Iris pigment epithelial cell (primary cell): ENCODE measurements at places on chromosomes 4 and X.

DNA sequence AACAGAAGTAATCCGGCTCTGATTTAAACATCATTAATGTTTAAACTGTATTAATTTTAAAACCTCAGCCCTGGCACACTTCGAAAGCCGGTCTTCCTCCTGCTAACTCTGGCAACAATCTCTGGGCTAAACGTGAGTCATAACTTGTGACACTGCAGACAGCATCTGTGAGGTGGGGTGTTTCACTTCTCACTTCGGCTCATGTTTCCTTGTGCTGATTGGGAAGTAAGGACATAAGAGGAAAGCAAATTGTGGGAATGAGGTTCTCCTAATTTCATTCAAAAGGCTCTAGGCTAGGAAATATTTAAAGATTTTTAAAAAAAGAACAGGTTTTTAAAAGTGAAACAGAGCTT lies 139.9 kb upstream of the USP9X start:
- DNase-seq = peak; percentile 85

DNA sequence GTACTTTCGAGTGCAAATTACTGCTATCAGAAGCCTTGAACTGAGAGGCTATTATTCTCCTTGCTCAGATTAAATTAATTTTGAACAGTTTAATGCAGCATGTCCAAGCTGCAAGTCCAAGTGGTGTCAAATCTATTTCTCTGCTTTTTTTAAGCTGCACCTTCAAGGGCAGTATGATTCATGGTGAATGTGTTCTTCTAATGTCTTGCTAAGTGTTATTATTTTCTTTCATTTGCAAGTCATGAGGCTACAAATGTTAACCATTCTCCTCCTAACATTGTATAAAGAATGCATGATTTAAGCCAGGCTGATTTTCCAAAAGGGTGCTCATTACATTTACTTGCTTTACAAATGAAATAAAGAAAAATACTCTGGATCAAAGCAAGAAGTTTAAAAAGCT lies 200.4 kb downstream of the TEX13C start:
- DNase-seq = no peak

- DNase-seq = no peak
Observed at GRCh38 chr4:7136351-7136750, 56.0 kb upstream of the SORCS2 start.

DNA sequence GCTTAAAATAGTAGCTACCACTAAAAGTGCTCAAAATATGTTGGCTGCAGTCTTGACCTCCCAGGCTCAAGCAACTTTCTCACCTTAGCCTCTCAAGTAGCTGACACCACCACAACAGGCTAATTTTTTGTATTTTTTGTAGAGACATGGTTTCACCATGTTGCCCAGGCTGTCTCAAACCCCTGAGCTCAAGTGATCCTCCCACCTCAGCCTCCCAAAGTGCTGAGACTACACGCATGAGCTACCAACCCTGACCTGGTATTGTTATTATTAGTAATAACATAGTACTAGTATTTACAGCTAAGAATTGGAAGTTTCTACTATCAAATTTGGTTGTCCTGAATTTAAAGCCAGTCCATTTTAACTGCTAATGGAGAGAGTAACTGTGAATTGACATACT lies 18.0 kb downstream of the STAP1 start:
- DNase-seq = no peak

GRCh38 chrX:35406386-35406785 lies 391.8 kb upstream of the MAGEB16 start:
- no peak for DNase-seq

DNA sequence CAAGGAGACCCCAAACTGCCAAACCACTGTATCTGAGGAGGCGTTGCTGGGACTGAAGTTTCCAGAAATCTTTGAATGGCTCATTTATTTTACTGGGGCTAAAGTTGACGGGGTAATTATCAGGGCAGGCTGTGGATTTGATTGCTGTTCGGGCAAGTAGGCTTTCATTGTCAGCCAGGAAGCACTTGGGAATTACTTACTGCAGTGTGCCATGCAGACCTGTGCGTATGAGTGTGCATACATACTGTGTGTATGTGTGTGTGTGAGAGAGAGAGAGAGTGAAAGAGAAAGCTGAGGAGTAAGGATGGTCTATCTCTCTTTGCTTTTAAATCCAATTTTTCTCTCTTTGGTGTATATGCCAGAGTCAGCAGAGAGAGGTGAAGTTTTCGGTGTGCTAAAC lies 122.7 kb downstream of the NPNT start:
- no peak for DNase-seq

DNA sequence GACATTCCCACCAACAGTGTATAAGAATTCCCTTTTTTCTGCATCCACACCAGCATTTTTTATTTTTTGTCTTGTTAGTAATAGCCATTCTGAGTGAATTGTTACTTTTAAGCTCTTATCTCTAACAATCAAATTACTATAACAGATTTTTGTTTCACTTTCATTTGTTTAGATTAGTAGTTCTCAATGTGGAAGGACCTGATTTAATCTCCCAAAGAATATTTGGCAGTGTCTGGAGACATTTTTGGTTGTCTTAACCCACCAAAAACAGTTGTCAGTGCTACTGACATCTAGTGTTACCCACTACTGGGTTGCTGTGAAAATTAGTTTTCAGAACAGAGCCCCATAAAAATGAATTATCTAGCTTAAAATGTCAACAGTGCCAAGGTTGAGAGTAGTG lies 37.9 kb downstream of the RUFY3 start:
- DNase-seq = peak; percentile 22

- DNase-seq = peak; percentile 74
Observed at GRCh38 chr4:184811526-184812198, 14.1 kb downstream of the ACSL1 start.

GRCh38 chrX:116596010-116596409 lies 133.2 kb upstream of the CT83 start:
- DNase-seq = no peak

GRCh38 chrX:95101851-95102390 lies 1427.9 kb downstream of the FAM133A start:
- DNase-seq = no peak

DNA sequence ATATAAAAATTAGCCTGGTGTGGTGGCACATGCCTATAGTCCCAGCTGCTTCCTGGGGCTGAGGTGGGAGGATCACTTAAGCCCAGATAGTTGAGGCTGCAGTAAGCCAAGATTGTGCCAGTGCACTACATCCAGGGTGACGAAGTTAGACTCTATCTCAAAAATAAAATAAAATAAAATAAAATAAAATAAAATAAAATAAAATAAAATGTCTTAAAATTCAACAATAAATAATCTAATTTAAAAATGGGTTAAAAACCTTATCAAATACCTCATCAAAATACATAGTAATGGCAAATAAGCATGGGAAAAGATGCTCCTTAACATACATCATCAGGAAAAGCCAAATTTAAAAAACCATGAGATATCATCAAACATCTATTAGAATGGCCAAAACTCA lies 760.2 kb upstream of the AGA start:
- DNase-seq = no peak

- DNase-seq = peak; percentile 29
Observed at GRCh38 chr4:7719354-7720174, 220.1 kb downstream of the AFAP1 start.

DNA sequence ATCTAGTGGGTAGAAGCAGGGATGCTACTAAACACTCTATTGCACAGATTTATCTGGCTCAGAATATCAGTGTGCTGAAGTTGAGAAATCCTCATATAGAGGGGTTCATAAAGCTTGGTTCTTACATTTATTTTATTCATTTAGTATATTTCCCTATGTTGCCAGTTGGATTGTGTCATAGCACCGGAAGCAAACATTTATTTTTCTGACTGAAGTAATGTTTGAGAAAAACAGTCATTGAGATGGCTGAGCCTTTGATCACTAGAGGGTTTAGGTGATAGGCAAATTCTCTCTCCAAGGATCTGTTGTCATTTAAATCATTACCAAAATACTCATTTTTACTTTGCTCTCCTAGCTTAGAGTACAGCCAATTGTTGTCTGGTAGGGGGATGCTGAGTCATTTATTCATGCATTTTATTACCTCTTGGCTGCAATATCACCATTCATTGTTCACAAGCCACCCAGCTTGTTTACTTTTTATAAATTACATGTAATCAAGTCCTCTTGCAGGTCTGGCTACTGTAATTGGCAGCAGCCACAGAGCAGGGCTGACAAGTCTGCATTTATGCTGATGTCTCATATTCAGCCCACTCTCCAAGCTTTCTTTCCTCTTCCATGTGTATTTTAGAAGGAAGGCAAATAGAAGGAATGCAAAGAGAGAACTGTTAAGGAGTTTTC lies 15.2 kb downstream of the GAB1 start:
- no peak for DNase-seq

DNA sequence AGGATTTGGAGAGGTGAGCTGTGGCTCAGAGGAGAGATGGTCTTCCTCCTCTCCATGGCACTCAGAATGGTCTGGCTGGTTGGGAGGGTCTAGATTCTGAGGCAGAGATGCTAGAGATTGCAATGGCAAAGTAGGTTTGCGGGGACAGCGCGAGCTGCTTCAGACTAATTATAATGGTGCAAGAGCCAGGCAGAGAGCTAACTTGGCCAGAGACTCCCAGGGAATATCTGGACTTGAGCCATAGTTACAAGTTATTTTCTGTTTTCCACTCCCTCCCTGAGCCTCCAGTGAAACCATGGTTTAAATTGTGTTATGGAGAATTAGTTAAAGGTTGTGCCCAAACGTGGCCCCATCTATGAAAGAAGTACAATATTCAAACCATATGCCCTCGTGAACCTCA lies 44.7 kb upstream of the ELF2 start:
- DNase-seq = no peak

- peak; percentile 6 for DNase-seq
Observed at GRCh38 chr4:163164591-163164990, 2.1 kb downstream of the NAF1 start.

DNA sequence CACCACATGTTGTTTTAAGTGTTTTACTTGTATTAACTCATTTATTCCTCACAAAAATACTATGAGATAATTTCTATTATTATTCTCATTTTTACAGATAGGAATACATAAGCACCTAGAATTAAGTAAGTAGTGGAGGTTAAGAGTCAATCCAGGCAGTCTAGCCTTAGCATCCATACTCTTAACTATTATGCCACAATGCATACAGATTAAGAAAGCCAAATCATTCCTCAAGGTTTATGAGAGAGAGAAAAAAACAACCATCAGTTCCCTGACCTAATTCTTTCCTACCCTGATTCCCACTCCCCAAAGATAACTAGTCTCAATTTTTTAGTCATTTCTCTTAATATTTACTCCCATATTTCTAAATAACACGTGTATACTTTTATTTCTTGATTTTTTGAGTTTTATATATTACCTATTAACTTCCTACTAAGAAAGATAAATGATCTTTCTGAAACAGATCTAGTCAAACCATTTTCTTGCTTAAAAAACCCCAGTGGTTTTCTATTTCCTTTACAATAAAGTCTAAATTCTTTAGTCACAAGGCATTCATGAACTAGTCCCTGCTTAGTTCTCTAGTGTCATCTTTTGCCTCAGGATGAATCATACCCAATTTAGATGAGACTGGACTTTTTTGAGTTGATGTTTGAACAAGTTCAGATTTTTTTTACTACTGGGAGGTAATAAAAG lies 16.0 kb downstream of the UBA6 start:
- DNase-seq = peak; percentile 56

- DNase-seq = peak; percentile 11
Observed at GRCh38 chr4:82050796-82051195, 323.0 kb downstream of the HNRNPD start.

DNA sequence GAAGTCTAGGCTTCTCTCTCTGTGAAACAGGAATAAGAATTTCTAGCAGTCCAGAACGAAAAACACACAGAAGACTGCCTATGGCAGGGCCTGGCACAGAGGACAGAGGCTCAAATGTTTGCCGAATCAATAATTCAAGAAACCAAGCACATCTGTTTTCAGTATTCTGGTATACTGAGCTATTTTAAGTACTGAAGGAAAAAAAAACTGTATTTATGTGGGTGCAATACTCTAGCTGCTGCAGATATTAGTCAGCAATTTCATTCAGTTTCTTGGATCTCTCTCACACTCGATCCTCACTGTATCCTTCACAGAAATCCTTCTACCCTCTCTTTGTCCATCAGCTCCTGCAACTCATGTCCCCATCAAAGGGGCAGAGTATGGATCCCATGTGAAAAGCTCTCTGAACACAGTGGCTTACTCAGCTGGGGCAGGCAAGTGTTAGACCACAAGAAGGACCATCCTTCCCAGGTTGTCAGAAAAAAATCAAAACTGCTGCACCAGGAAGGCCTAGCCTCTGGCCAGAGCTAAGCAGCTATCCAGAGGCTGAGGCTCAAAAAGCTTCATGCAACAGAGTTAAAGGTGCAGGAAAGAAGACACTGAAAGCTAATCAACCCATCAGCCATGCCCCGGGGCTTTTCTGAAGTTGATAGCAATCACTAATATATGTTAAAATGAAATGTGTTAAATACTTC lies 9.1 kb upstream of the USO1 start:
- peak; percentile 54 for DNase-seq

- DNase-seq = no peak
Observed at GRCh38 chr4:54716478-54717065, 58.8 kb downstream of the KIT start.

- peak; percentile 57 for DNase-seq
Observed at GRCh38 chr4:159298502-159298901, 195.6 kb downstream of the RAPGEF2 start.

GRCh38 chr4:188485906-188486305 lies 346.7 kb downstream of the TRIML1 start:
- DNase-seq = no peak

DNA sequence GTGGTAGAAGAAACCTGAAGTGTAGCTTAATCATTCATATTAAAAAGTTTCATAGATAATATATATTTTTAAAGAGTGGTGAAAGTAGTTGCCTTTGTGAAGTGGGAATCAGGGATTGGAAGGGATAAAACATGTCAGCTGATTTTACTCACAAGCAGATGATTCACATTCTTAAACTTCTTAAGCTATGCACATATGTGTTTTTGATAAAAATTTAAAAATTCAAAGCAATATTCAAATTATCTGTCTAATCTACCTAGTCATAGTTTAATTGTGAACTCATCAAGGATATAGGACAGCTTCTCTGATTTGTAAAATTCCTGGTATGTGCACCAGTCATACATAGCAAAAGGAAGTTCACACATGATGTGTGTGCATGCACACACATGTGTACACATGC lies 520.6 kb upstream of the PITX2 start:
- no peak for DNase-seq

GRCh38 chrX:20418379-20419150 lies 151.9 kb upstream of the RPS6KA3 start:
- no peak for DNase-seq

DNA sequence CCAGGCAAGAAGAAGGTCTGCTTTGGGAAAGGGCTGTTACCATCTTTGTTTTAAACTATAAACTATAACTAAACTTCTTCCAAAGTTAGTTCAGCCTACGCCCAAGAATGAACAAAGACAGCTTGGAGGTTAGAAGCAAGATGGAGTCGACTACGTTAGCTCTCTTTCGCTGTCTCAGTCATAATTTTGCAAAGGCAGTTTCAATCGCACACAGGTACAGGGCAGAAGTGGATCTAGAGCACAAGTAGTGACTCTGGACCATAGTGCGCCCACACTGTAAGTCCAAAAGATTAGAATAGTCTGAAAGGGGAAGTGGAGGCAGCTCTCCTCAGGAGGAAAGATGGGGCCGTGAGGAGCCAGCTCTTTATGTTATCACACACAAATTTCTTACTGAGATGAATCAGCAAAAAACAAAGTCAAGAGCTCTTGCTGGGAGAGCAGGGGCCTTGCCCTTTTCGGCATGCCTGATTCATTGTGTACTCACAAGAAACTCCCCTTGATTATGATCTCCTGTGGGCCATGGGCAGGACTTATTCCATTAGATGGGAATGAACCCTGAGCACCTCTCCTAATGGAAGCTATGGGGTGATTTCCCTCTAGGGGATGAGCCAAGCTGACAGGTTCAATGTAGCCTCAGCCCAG lies 58.6 kb downstream of the FUNDC1 start:
- DNase-seq = no peak
